ENCODE measurements at places on chromosomes 11 and 22.

- DNase-seq = no peak
Observed at GRCh38 chr11:6746626-6747025, 25.1 kb downstream of the OR2AG2 start.

DNA sequence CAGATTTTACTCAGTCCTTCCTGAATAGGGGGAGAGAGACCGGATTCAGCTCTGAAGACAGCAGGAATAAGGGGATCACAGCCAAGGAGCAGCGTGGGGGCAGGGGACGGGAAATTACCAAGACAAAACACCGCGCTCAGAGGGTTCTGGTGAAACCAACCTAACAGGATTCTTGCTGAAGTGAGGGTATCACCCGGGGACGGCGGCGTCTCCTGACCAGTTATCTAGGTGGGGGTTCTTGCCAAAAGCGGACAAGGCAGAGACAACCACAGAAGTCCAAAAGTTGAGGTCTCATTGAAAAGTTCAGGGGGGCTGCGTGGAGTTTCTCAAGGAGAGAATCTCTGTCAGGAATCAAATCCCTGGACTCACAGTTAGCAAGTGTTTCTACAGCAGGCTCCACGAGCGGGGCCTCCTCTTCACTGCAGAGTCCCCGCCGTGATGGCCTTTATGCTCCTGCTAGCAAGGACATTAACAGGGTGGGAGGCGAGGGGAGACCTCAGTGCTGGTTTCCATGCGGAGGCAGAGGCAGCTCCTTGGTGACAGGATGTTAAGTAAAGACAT, 291.0 kb downstream of the BRD1 start:
- DNase-seq = no peak

DNA sequence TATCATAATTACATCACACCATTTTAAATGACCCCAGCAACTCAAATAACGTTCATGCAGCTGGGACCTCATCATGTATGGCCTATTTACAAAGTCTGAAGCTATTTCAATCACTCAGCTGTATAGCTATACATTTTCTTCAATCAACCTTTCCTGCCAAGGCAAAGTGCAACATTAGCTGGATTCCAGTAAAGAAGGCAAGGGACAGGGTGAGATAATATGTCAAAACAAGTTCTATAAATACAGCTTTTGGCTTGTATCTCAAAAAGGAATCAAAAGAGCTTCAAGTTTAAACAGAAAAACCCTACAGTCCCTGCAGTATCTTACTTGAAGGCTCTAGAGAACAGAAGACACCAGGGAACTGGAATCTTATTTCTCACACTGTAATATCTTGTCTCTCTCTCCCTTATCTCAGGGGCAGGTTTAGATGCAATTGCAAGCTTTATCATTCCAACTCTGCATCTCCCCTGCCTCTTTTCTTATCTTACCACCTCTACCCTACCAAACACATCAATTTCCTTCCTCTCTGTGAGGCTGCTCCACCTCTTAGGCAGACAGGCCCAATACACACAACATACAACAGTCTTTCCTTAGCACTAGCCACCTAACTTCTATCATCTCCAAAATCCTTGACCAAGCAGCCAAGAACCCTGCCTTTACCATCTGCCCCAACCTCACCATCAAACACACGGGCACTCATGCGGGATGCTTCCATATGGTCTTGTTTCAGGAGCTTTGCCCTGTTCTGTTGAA, 34.5 kb downstream of the CELF1 start:
- no peak for DNase-seq

GRCh38 chr11:36135076-36135475, 154.1 kb downstream of the COMMD9 start:
- DNase-seq = no peak

GRCh38 chr11:75262436-75262835, 21.9 kb downstream of the TPBGL start:
- no peak for DNase-seq

Measured in activated T-cell treated with anti-CD3 and anti-CD28 coated beads for 48 hours (primary cell).